ENCODE measurements at places on chromosomes 12 and 14.

GRCh38 chr14:87282266-87282665 lies 710.7 kb downstream of the GALC start:
- DNase-seq, result no peak

DNA sequence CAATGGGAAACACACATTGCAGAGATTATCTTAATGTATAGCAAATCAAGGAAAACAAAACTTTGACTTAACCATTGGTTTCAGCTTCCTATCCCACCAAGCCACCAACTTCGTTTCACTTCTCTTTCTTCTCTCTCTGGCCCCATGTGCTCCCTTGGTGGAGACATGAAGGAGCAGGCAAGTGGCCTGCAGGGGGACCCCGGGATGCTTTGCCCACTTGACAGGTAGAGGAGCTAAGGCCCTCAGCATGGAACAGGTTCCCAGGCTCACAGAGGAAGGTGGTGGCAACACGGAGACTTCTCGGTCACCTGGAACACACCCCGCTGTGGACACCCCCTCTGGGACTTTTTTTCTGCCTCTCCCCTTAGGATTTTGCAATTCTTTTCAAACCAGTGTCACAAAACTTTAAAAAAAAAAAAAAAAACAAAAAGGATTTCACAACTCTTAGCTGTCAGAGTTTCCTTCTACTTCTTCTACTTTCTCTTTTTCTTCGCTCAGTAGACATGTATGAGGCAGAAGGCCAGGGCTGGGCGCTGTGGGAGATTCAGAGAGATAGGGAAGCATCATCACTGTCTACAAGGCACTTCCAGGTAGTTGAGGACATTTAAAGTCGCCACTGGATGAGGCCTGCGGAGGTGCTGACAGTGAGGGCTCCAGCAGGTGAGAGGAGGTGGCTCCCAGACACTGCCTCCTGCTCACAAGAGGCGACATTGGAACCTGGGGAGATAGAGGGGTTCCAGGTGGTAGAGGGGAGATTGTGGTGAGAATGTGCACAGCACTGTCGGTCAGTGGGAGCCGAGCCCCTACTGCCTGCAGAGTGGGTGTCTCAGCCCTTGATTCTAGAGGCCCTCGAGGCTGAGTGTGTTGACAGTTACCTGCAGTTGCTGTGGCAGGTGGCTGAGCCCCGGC lies 119.6 kb downstream of the GCH1 start:
- peak; percentile 30 for DNase-seq

GRCh38 chr12:109818905-109819500 lies 14.2 kb downstream of the TRPV4 start:
- DNase-seq, result no peak

DNA sequence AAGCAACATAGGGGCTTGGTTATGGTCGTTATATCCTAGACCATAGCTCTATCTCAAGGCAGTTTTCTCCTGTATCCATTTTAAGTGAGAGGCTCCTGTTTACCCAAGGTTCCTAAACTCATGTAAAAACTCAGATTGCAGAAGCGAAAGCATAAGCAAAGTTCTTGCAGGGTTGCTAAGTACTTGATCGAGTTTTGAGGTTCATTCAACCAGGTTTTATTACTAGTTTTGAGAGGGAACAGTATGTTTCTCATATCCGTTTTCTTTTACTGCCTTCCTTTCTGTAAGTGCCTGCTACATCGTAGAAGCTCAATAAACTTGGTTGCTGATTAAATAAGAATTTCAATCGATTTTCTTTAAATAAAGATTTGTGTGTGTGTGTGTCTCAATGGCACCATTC lies 5.1 kb downstream of the AKAP3 start:
- DNase-seq, result no peak

DNA sequence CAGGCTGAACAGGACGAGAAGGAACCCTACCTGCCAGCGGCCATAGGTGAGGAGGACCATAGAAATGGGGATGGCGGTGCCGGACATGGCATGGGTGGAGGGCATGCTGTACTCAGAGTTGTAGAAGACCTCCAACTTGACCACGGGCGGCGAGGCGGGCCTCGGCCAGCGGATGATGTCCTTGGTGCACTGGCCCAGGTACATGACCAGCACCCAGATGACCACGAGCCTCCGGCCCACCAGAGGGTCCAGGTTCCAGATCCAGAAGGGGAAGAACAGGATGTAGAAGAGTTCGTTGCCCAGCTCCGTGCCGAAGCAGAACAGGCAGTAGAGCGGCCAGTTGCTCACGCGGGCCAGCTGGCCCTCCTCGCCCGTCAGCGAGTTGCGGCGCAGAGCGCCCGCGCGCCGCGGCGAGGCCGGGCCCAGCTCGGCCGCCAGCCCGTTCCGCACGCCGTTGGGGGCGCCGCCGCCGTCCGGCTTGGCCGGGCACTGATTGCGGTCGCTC lies 582 bp downstream of the SGPP1 start:
- DNase-seq, result peak; percentile 18

- no peak for DNase-seq
These were observed 124.0 kb downstream of the BTG1 start for GRCh38 chr12:92021666-92022035.

GRCh38 chr12:132946246-132946820 lies 9.8 kb downstream of the ZNF605 start:
- no peak for DNase-seq

- DNase-seq, result no peak
These were observed 214.2 kb downstream of the ADAMTS20 start for GRCh38 chr12:43337571-43338444.

DNA sequence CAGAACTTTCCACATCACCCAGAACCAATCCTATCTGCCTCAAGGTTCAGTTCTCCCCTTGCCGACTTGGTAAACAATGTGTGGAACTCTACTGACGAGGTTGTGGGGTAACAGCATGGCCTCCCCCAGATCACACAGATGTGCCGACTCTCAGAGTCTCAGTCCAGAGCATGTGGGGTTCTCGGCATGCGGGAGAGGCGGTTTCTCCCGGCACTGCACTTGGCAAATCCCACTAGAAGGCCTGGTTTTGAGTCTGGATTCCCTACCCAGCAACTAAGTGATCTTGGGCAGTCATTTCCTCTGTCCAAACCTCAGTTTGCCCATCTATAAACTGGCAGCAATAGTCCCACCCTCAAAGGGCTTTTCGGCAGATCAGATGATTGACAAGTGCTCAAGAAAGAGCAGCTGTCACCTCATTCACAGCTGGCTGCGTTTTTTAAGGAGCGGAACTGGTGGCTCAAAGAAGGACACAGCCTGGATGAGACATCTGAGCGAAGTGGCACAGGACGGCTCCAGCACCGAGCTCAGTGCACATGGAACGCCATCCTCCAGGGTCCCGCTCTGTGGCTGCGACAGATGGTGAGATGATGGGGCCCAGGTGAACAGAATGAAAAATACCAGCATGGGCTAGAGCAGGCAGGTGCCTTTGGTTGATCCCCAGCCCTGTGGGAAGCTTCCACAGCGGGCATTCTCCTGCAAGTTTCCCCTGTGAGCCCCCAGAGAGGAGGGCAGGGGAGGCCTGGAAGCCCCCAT lies 7.3 kb downstream of the TESC start:
- DNase-seq, result no peak

DNA sequence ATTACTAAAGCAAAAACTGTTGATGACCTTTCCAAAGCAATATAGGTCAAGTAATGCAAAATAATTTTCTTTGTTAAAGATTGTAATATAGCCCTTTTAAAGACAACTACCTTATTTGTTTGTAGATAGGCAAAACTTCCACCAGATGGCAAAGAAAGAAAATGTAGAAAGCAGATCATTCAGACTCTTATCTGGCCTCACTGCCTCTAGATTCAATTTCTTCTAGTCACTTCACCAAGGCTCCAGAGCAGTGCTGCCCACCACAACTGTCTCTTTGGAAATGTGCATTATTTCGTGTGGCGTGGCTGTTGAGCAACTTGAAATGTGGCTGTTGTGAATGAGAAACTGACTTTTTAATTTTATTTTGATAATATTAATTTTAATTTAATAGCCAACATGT lies 127.1 kb downstream of the ITPR2 start:
- no peak for DNase-seq

- no peak for DNase-seq
These were observed 285.5 kb upstream of the SFSWAP start for GRCh38 chr12:131425112-131426075.

- DNase-seq, result no peak
These were observed 97.9 kb downstream of the RERGL start for GRCh38 chr12:17992002-17992656.

GRCh38 chr12:63294327-63294632 lies 143.3 kb upstream of the AVPR1A start:
- no peak for DNase-seq

GRCh38 chr12:128592220-128592744 lies 231.5 kb downstream of the SLC15A4 start:
- no peak for DNase-seq
